Thoracic aorta (tissue), 2 donors: ENCODE measurements at places on chromosomes 3 and 15.

DNA sequence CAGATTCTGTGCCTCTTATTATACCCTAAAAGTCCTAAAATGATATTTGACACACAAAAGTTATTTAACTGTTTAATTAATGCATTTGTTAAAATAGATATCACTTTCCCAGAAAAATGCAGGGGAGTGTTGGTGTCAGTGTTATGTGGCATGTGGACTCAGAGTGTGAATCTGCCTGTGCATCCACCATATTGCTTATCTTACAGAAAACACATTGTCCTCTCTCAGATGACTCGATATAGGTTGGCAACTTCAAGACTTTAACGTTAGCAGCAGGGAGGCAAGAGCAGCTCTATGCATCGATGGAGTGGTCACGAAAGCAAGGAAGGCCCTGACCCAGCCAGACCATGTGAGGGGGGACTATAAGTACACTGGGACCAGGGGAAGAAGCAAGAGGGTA lies 165.4 kb upstream of the DCBLD2 start:
- H3K36me3 ChIP-seq = no peaks in the 10 kb centered on the region
- no peaks in the 10 kb centered on the region for H3K27me3 ChIP-seq
- no peaks in the 10 kb centered on the region for H3K4me1 ChIP-seq
- H3K27ac ChIP-seq = no peak overlapping the region

- H3K27me3 ChIP-seq = no peaks in the 10 kb centered on the region
- no peak overlapping the region for H3K27ac ChIP-seq
- peaks cover 30% of the 10 kb centered on the region for H3K4me1 ChIP-seq
- no peaks in the 10 kb centered on the region for H3K36me3 ChIP-seq
Measured at GRCh38 chr3:73475175-73475574, 149.6 kb downstream of the PDZRN3 start.

GRCh38 chr3:122784436-122784835 lies 9.2 kb downstream of the HSPBAP1 start:
- no peak overlapping the region for H3K4me3 ChIP-seq
- no peak for DNase-seq
- H3K4me1 ChIP-seq = no peaks in the 10 kb centered on the region
- no peak overlapping the region for H3K27ac ChIP-seq
- no peaks in the 10 kb centered on the region for H3K36me3 ChIP-seq

GRCh38 chr3:111882799-111883198 lies 23.7 kb downstream of the PHLDB2 start:
- no peak overlapping the region for H3K27ac ChIP-seq
- no peaks in the 10 kb centered on the region for H3K27me3 ChIP-seq
- no peak overlapping the region for H3K4me3 ChIP-seq
- no peak for DNase-seq

DNA sequence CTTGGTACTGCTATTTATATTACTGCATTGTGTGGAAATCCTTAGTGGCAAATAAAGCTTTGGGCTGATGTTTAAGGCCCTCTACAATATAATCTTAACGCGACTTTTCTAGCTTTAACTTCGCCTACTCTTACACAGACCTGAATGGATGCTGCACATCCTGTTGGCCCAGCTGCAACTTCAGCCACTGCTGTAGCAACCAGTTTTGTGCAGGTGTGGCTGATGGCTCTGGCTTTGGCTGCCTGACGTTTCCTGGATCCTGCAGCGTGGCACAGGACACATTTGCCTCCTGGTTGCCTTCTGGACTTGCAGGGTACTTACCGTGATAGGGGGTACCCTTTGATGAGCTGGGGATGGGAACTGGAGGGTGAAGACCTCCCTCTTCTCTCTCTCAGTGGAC lies 20.2 kb upstream of the ERICH6 start:
- no peak overlapping the region for H3K27ac ChIP-seq
- H3K4me3 ChIP-seq = no peak overlapping the region
- no peaks in the 10 kb centered on the region for H3K27me3 ChIP-seq
- no peak for DNase-seq
- no peaks in the 10 kb centered on the region for H3K36me3 ChIP-seq

- no peaks in the 10 kb centered on the region for H3K4me1 ChIP-seq
- H3K27me3 ChIP-seq = no peaks in the 10 kb centered on the region
- no peaks in the 10 kb centered on the region for H3K36me3 ChIP-seq
- no peak overlapping the region for H3K4me3 ChIP-seq
- H3K27ac ChIP-seq = no peak overlapping the region
- no peak for DNase-seq
Measured at GRCh38 chr15:78685925-78686324, 44.9 kb upstream of the CHRNB4 start.

- no peak for DNase-seq
- peaks cover 47% of the 10 kb centered on the region for H3K4me1 ChIP-seq
- H3K4me3 ChIP-seq = peak overlapping the region; percentile 4
- no peaks in the 10 kb centered on the region for H3K27me3 ChIP-seq
Measured at GRCh38 chr3:128804811-128805155, 74.6 kb upstream of the ACAD9 start.

DNA sequence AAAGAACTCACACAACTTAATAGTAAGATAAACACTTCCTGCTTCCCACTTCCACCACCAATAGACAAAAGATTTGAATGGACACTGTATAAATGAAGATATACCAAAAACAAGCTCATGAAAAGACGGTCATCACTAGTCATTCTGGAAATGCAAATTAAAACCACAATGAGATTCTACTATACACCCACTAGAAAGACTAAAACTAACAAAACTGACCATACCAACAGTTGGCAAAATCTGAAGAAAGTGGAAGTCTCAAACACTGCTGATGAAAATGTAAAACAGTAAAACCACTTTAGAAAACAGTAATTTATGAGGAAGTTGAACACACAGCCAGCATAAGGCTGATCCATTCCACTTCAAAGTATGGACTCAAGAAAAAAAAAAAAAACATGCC lies 35.6 kb upstream of the CD96 start:
- no peaks in the 10 kb centered on the region for H3K27me3 ChIP-seq
- no peaks in the 10 kb centered on the region for H3K36me3 ChIP-seq
- H3K4me3 ChIP-seq = no peak overlapping the region
- H3K27ac ChIP-seq = no peak overlapping the region
- H3K4me1 ChIP-seq = no peaks in the 10 kb centered on the region

GRCh38 chr3:93843981-93844380 lies 129.7 kb downstream of the PROS1 start:
- H3K4me3 ChIP-seq = no peak overlapping the region
- H3K27ac ChIP-seq = peak overlapping the region; percentile 68
- no peaks in the 10 kb centered on the region for H3K27me3 ChIP-seq
- DNase-seq = peak; percentile 18
- H3K36me3 ChIP-seq = no peaks in the 10 kb centered on the region

DNA sequence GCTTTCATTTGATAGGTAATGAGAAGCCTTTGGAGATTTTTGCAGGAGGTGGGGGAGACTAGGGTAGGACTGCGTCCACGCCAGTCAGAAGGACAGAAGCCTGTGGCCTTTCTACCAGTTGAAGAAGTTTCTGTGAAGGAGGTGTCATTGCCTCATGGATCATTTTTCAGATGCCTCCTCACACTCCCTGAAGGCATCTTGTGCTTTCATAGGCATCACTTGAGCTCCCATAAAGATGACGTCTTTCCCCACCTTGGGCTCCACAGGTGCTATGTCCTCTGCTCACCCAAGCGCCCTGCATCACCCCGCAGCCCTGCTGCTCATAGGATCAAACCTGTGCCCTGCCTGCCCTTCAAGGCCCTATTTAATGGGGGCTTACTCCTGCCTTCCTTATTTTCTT lies 7.5 kb upstream of the ITGA11 start:
- no peaks in the 10 kb centered on the region for H3K4me1 ChIP-seq
- H3K36me3 ChIP-seq = no peaks in the 10 kb centered on the region
- no peaks in the 10 kb centered on the region for H3K27me3 ChIP-seq
- H3K4me3 ChIP-seq = no peak overlapping the region

GRCh38 chr3:181134873-181135272 lies 145.3 kb upstream of the DNAJC19 start:
- no peaks in the 10 kb centered on the region for H3K4me1 ChIP-seq
- DNase-seq = no peak
- H3K4me3 ChIP-seq = no peak overlapping the region
- H3K36me3 ChIP-seq = no peaks in the 10 kb centered on the region
- H3K27ac ChIP-seq = no peak overlapping the region
- no peaks in the 10 kb centered on the region for H3K27me3 ChIP-seq

- H3K4me1 ChIP-seq = peaks cover 16% of the 10 kb centered on the region
- DNase-seq = no peak
- H3K4me3 ChIP-seq = no peak overlapping the region
Measured at GRCh38 chr3:114879059-114880031, 267.7 kb downstream of the ZBTB20 start.

DNA sequence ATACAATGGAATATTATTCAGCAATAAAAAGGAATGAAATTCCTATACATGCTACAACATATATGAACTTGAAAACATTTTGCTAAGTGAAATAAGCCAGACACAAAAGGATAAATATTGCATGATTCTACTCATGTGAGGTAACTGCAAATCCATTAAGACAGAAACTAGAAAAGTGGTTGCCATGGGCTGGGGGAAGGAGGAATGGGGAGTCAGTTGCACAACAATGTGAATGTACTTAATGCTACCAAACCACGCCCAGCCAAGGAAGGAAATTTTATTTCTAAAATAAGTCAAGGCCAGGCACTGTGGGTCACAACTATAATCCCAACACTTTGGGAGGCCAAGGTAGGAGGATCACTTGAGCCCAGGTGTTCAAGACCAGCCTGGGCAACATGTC lies 9.8 kb upstream of the GMPPB start:
- H3K27ac ChIP-seq = no peak overlapping the region
- no peaks in the 10 kb centered on the region for H3K4me1 ChIP-seq
- no peak for DNase-seq
- H3K36me3 ChIP-seq = peaks cover 32% of the 10 kb centered on the region
- H3K27me3 ChIP-seq = no peaks in the 10 kb centered on the region

- no peaks in the 10 kb centered on the region for H3K4me1 ChIP-seq
- DNase-seq = no peak
- H3K36me3 ChIP-seq = no peaks in the 10 kb centered on the region
- H3K27me3 ChIP-seq = no peaks in the 10 kb centered on the region
Measured at GRCh38 chr3:88985491-88985890, 121.9 kb upstream of the EPHA3 start.

DNA sequence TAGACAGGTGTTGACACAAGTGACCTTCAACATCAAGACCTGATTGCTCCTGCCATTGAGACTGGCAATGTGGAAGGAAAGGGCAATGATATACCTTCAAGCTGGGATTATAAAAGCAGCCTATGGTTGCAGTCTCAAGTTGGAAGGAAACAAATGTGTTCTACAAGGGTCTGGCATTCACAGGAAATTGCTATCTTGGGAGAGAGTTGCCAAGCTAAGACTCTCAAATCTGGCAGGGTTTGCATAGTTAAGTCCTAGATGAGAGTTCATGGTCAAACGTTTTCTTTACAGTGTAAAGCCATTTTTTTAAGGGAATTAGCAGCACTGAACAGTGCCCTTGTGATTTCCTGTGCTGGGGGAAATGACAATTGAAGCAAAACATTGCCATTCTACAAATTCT lies 546.9 kb upstream of the CFAP20DC start:
- peaks cover 7% of the 10 kb centered on the region for H3K4me1 ChIP-seq
- DNase-seq = no peak
- no peak overlapping the region for H3K27ac ChIP-seq

- DNase-seq = no peak
- H3K27me3 ChIP-seq = no peaks in the 10 kb centered on the region
- no peak overlapping the region for H3K27ac ChIP-seq
- H3K36me3 ChIP-seq = no peaks in the 10 kb centered on the region
Measured at GRCh38 chr3:32691847-32692246, 6.9 kb downstream of the CNOT10 start.
